Activated CD8-positive, alpha-beta memory T cell treated with anti-CD3 and anti-CD28 coated beads, Interleukin-2, amount 10 ng/mL, durations not matched to agents 7 days and 5 days (primary cell): ENCODE measurements at places on chromosomes 1 and 21. TPM values are rescaled to one million over a fixed set of nuclear protein-coding genes. Genes with fewer than 3 reads are reported as not detected.

GRCh38 chr1:25198663-25199252, 33.5 kb downstream of the SYF2 start:
- H3K4me1 ChIP-seq = peaks cover 2% of the 10 kb centered on the region
- H3K27ac ChIP-seq = no peak overlapping the region
- no peak for DNase-seq
- H3K36me3 ChIP-seq = no peaks in the 10 kb centered on the region

DNA sequence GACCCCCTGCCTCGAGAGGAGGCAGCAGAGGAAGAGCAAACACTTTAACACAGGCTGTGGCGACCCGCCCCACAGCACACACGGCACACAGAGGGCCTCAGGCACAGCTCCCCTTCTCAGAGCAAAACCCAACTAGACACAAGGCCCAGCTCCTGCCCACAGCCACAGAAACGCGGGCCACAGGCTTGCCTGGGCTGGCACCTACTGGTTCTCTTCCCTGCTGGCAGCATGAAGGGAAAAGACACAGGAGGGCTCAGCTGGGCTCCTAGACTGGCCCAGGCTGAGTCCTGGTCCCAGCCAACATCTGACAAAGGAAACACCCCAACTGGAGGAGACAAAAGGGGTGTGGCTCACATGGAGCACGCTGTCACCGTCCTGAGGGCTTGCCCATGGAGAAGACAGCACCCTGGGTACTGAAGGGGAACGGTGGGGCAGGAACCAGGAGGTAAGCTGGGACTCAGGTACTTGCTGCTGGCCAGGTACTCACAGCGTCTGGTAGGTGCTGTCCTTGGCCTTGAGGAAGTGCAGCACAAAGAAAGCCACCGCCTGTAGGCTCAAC, 3.5 kb downstream of the CD164L2 start:
- peaks cover 4% of the 10 kb centered on the region for H3K27me3 ChIP-seq
- no peak overlapping the region for H3K27ac ChIP-seq
- no peak overlapping the region for H3K4me3 ChIP-seq
- no peaks in the 10 kb centered on the region for H3K36me3 ChIP-seq

- H3K4me1 ChIP-seq = peaks cover 24% of the 10 kb centered on the region
- no peak for DNase-seq
- peaks cover 8% of the 10 kb centered on the region for H3K36me3 ChIP-seq
- no peaks in the 10 kb centered on the region for H3K27me3 ChIP-seq
- no peak overlapping the region for H3K27ac ChIP-seq
- H3K4me3 ChIP-seq = no peak overlapping the region
Measured at GRCh38 chr1:228147151-228147693, 2.5 kb upstream of the GJC2 start.

GRCh38 chr1:85166351-85166750, 34.5 kb downstream of the SYDE2 start:
- H3K27me3 ChIP-seq = no peaks in the 10 kb centered on the region
- DNase-seq = no peak
- peaks cover 2% of the 10 kb centered on the region for H3K36me3 ChIP-seq
- H3K4me1 ChIP-seq = no peaks in the 10 kb centered on the region
- no peak overlapping the region for H3K27ac ChIP-seq

DNA sequence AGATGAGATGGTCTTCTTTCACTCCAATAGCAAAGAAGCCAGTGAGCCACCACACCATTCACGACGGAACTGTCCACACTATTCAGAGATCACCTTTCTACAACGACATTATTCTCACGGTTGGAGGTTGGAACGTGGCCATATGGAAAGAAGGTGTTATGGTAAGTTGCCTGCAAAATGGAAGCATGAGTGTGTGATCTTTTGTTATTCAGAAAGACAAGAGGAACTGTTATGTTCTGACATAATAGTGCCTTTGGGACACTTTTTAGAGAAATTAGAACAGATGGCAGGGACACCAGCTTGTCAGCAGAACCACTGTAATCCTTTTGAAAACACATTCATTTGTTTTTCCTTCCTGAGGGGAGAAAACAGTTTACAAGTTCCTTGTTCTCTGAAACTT, 75.8 kb upstream of the MCOLN3 start:
- DNase-seq = no peak
- no peak overlapping the region for H3K4me3 ChIP-seq
- no peaks in the 10 kb centered on the region for H3K36me3 ChIP-seq
- no peaks in the 10 kb centered on the region for H3K4me1 ChIP-seq
- no peak overlapping the region for H3K27ac ChIP-seq

DNA sequence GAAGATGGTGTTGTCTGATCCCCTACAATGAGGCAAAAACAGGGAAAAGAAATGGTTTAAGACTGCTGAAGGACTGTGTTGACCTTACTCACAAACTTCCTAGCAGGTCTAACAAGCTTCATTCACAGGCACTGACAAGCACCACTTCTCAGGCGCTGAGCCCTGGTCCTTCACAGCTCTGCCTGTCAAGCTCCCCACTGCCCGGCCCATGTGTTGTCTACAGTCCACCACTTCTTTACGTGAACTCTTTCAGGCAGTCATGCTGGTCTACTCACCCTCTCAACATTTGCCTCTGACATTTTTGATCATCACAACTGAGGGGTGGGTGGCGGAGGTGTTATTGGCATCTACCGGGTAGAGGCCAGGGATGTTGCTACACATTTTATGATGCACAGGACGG, 40.7 kb upstream of the MYBPHL start:
- H3K27me3 ChIP-seq = peaks cover 3% of the 10 kb centered on the region
- no peak overlapping the region for H3K27ac ChIP-seq
- peaks cover 18% of the 10 kb centered on the region for H3K4me1 ChIP-seq
- DNase-seq = no peak

- H3K36me3 ChIP-seq = peaks cover 85% of the 10 kb centered on the region
- H3K4me3 ChIP-seq = no peak overlapping the region
- peaks cover 71% of the 10 kb centered on the region for H3K4me1 ChIP-seq
- DNase-seq = no peak
Measured at GRCh38 chr1:92838519-92838918, 6.7 kb downstream of the RPL5 start.

DNA sequence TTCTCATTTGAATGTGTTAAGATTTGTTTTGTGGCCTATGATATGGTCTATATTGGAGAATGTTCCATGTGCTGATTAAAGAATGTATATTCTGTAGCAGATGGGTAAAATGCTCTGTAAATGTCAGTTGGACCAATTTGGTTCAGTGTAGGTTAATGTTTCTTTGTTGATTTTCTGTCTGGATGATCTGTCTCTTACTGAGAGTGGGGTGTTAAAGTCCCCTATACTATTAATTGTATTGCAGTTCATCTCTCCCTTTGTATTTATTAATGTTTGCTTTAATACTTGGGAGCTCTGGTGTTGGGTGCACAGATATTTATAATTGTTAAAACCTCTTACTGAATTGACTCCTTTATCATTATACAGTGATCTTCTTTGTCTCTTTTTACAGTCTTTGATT, 584.5 kb downstream of the NUF2 start:
- H3K4me3 ChIP-seq = no peak overlapping the region
- H3K4me1 ChIP-seq = no peaks in the 10 kb centered on the region
- DNase-seq = no peak
- H3K36me3 ChIP-seq = no peaks in the 10 kb centered on the region
- no peaks in the 10 kb centered on the region for H3K27me3 ChIP-seq

Gene SMCP
- total RNA-seq = not detected

Gene GUCA2B
- not detected for total RNA-seq

Gene BCL2L15
- 1.2 TPM for total RNA-seq
